ENCODE measurements at places on chromosomes 13 and 19. TPM values are rescaled to one million over a fixed set of nuclear protein-coding genes. Genes with fewer than 3 reads are reported as not detected.

The LCP1 gene
- 0.38 TPM for total RNA-seq

The NANOS3 gene
- 4.4 TPM for total RNA-seq

The YJU2 gene
- total RNA-seq = 23.0 TPM

The DENND1C gene
- total RNA-seq = not detected

The MEIS3 gene
- total RNA-seq = not detected

The ELANE gene
- not detected for total RNA-seq

GRCh38 chr13:48710160-48710559, 56.4 kb downstream of the CYSLTR2 start:
- no peak for DNase-seq

DNA sequence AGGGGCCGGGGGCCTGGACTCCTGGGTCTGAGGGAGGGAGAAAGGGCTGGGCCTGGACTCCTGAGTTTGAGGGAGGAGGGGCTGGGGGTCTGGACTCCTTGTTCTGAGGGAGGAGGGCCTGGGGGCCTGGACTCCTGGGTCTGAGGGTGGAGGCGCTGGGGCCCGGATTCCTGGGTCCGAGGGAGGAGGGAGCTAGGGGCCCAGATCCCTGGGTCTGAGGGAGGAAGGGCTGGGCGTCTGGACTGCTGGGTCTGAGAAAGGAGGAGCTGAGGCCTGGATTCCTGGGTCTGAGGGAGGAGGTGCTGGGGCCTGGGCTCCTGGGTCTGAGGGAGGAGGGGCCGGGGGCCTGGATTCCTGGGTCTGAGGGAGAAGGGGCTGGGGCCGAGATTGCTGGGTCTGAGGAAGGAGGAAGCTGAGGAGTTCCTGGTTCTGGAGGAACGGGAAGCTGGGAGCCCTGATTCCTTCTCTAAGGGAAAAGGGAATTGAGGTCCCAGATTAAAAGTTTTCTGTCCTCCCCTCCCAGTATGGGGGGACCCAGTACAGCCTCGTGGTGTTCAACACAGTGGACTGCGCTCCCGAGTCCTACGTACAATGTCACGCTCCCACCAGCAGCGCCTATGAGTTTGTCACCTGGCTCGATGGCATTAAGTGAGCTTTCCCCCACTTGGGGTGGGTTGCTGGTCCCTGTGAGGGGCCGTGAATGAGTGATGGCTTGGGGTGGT, 721 bp downstream of the MED25 start:
- no peak for DNase-seq

GRCh38 chr19:38773469-38774177, at the start of gene LGALS7:
Gene LGALS7, minus strand, starts transcription at chr19:38773517. Its CDS starts 25 bp downstream, at chr19:38773492.
- DNase-seq = no peak

DNA sequence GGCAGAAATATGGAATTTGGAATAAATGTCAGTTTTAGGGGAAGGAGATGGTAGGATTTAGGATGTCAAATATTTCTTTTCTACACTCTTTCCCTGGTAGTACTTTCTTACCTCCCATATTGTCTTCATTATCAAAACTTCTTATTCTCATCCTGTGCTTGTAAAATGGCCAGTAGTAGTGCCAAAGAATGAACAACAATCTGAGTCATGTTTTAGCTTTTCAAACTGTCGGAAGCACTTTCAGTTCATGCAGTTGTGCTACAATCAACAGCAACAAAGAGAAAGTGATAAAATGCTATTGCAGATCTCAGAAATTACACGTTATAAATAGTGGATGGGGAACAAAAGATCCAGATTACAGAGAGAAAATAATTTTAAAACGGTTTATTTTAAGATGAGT, 193.7 kb upstream of the RXFP2 start:
- DNase-seq = peak; percentile 31

DNA sequence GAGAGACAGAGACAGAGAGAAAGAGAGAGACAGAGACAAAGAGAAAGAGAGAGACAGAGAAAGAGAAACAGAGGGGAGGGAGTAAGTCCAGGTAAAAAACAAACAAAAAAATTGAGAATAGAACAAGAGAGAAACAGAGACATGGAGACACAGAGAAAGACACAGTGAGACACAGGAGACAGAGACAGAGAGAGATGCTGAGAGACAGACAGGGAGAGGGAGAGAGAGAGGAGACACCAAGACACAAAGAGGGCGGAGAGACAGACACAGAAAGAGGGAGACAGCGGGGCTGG, 5.8 kb upstream of the PROZ start:
- no peak for DNase-seq

DNA sequence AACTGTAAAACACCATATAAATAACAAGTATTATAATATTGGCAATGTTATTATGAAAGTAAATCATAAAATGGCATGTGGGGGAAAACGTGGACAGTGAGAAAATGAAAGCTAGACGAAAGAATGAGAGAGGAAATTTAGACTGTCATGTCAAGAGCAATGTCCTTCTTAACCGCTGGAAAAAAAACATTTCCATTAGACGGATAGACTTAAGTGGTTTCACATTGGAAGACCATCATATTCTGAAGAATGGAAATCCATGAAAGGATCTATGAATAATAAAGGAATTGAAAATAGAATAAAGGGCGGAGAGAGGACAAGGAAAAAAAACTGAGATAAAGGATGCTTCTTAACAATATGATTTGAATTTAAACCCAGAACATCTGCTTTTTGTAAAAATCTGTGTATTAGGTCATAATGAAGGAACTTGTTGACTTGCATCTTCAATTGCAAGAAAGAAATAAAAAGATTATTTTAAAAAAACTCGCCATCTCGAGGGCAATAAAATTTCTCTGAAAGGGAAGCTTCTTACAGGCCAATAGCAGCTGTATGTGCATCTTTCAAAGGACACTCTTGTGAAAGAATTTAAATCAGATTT, 90.6 kb downstream of the SPRY2 start:
- peak; percentile 36 for DNase-seq

- no peak for DNase-seq
Measured at GRCh38 chr13:32825481-32825880, 190.7 kb upstream of the KL start.

- no peak for DNase-seq
Measured at GRCh38 chr13:40798380-40798779, 9.0 kb downstream of the SLC25A15 start.

DNA sequence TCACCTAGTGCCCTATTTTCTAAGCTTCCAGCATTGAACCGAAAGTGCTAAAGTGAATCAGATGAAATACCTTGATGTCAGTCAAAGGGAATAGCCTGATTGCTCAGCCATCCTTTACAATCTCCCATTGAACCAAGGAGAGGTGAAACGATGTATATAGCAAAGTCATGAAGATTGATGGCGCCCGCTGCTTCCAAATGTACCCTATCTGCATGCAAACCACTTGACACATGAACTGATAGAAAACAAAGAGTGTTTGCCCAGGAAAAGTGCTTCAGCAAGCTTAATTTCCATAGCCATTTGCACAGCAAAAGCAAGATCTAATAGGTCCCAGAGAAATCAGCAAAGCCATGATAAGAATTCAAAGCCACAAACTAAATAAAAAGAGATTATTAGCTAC, 624.9 kb upstream of the PCDH9 start:
- no peak for DNase-seq

- no peak for DNase-seq
Measured at GRCh38 chr19:29667901-29668341, 2.7 kb downstream of the PLEKHF1 start.

All from endothelial cell of umbilical vein (primary cell).